ENCODE measurements at places on chromosomes 13 and 19. TPM values are rescaled to one million over a fixed set of nuclear protein-coding genes. Genes with fewer than 3 reads are reported as not detected.

The TEX29 gene
- 0.18 TPM for polyA plus RNA-seq

The NCR1 gene
- polyA plus RNA-seq, result not detected

The IFNL4 gene
- polyA plus RNA-seq, result not detected

The ERICH6B gene
- polyA plus RNA-seq, result not detected

The ZNF506 gene
- polyA plus RNA-seq, result 7.3 TPM

The ZSWIM4 gene
- 4.7 TPM for polyA plus RNA-seq

The FXYD3 gene
- polyA plus RNA-seq, result not detected

The SLC25A41 gene
- polyA plus RNA-seq, result 0.12 TPM

The CD37 gene
- polyA plus RNA-seq, result not detected

The C13orf42 gene
- not detected for polyA plus RNA-seq

The TMEM255B gene
- 14.8 TPM for polyA plus RNA-seq

The CYP4F12 gene
- polyA plus RNA-seq, result 0.03 TPM

The GJB2 gene
- not detected for polyA plus RNA-seq

The CRTC1 gene
- polyA plus RNA-seq, result 2.2 TPM

The FGF21 gene
- not detected for polyA plus RNA-seq

The ZNF681 gene
- polyA plus RNA-seq, result 0.38 TPM

The CGB8 gene
- not detected for polyA plus RNA-seq

The CABP5 gene
- polyA plus RNA-seq, result not detected

The ANKRD24 gene
- polyA plus RNA-seq, result 0.87 TPM

The GJA3 gene
- polyA plus RNA-seq, result not detected

The NLRP4 gene
- polyA plus RNA-seq, result 0.02 TPM

The GRIN2D gene
- 0.54 TPM for polyA plus RNA-seq

The KLK4 gene
- polyA plus RNA-seq, result not detected

The GIPC3 gene
- 0.26 TPM for polyA plus RNA-seq

The SLC1A6 gene
- not detected for polyA plus RNA-seq

The MYO9B gene
- polyA plus RNA-seq, result 37.6 TPM

The CLIP3 gene
- polyA plus RNA-seq, result 13.1 TPM

The DIRAS1 gene
- 9.0 TPM for polyA plus RNA-seq

The TEKTIP1 gene
- polyA plus RNA-seq, result not detected

The EPSTI1 gene
- polyA plus RNA-seq, result 0.02 TPM

The C5AR1 gene
- 1.3 TPM for polyA plus RNA-seq

The VAV1 gene
- polyA plus RNA-seq, result not detected

The PPFIA3 gene
- polyA plus RNA-seq, result 5.7 TPM

The EFNA2 gene
- polyA plus RNA-seq, result 1.1 TPM

The LILRB5 gene
- not detected for polyA plus RNA-seq

The ZSCAN4 gene
- not detected for polyA plus RNA-seq

The ZNF729 gene
- polyA plus RNA-seq, result not detected

The S1PR4 gene
- not detected for polyA plus RNA-seq

The WTIP gene
- 24.1 TPM for polyA plus RNA-seq

The C3 gene
- polyA plus RNA-seq, result 0.67 TPM

The ZNF99 gene
- not detected for polyA plus RNA-seq
